ENCODE measurements at places on chromosomes 2 and 18.

DNA sequence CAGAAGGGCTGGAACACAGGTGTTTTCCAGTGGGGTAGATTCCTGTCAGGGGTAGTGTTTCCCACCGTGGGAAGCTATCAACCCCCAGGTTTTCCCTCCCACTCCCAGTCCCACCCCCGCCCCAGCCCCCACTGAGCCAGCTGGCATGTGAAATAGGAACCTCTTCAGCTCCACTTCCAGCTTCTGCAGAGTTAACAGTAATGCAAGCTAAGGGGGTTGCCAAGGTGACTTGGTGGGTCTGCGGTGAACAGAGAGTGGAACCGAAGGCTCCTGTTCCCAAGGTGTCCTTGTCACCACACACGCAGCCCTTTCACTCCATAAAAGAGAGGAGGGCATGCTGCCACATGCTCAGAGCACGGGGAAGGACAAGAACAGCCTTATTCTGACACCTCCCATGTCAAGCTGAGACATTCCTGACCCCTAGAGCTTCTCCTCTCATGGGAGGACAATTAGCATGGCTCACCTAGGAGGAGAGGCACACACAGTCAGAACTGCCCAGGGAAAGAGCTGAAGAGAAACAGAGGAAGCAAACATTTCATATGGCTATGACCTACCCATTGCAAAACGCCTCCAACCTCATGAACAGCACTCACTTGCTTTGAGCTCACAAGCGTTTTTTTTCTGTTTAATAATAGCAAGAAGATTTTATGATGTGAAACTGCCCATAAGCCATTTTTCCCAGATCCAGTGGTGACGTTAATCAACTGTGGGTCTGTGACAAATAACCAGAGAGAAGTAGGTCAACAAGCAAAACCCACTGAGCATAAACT, 39.8 kb upstream of the TBC1D8 start:
- no peak for DNase-seq

DNA sequence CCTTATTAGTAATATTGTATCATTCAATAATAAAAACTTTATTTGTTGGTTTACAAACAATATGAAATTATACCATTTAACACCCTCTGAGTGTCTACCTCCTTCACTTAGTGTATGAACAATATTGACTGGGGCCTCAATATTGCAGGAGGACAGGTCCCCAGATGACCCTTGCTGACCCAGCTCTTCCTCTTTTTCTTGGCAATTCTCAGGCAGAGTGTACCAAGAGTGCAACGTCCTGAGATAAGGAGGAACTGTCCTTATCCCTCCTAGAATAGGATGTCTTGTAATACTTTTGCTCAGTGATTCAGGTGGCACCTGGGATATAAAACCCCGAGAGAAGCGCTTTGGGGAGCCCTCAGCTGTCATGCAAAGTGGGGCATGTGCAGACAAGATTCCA, 76.8 kb downstream of the PLA2R1 start:
- no peak for DNase-seq

DNA sequence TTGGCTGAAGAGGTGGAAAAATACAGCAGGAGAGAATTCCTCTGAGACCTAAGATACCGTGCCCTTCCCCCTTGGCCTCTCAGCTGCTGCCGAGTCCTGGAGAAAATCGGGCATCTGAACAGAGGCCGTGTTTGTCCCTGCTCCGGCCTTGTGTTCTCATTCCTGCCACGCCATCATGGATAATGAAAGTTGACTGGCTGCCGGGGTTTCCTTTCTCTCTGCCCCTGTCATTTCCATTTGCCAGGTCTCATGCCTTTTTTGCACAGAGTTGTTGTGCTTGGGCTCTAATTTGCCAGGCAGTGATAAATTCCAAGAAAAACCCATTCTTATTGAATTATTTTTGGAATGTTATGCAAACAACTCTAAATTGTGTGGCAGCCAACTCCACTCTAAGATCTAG, 496.9 kb upstream of the TNP1 start:
- no peak for DNase-seq

DNA sequence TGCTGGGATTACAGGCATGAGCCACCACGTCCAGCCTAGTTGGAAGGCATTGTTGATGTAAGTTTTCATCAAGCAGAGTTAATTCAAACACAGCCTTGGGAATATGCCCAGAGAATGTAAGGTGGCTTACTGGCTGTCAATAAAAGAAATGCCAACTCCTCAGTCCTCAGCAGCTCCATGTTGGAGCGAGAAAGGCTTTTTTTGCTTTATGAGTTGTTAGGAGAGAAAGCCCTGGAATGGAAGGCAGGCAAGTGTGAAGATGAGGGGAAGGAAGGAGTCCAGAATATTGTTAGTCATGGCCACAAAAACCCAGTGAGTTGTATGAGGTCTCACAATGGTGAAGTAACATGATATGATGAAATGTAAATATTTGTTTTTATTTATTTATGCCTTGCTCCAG, 57.1 kb downstream of the MAP4K4 start:
- no peak for DNase-seq

GRCh38 chr2:149787206-149787605, 199.6 kb upstream of the MMADHC start:
- no peak for DNase-seq

- no peak for DNase-seq
Observed at GRCh38 chr2:151258121-151258520, 3.5 kb downstream of the RBM43 start.

DNA sequence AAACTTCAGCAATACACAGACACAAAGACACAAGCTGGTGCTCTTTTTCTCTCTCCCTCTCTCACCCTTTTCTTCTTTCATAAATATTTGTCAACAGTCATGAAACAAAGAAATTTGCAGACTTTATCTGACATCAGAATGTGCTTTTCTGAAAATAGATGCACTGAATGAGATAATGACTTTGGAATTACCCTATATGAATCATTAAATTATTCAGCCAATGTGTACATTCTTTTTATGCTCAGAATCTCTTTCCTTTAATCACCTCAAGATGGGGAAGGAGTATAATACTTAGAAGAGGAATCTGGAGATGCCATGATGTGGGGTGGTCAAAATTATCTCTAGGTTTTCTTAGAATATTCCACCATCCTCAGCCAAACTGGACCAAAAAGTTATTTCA, 289.9 kb downstream of the LRRTM1 start:
- DNase-seq, result no peak

GRCh38 chr2:53652131-53652530, 115.5 kb upstream of the CHAC2 start:
- DNase-seq, result no peak

DNA sequence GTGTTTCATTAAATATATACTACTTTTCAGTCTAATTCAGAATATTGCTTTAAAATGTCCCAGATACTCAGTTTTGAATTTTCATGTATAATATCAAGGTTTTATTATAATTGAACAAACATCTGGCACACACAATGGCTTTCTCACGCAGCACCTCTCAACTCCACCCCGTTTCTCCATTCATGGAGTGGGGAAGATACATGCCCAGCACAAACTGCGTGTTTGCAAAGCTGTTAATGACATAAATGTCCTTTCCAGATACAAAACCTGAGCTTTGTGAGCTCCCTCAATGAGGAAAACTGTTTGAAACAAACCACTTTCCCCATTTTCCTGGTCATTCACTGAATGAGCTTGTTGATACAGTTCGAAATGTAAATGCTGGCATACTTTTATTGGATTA, 150.3 kb upstream of the RASGRP3 start:
- DNase-seq, result peak; percentile 19

- DNase-seq, result no peak
Observed at GRCh38 chr18:8688816-8689215, 16.5 kb upstream of the MTCL1 start.

GRCh38 chr2:11746807-11747459, 501 bp downstream of the LPIN1 start:
- peak; percentile 46 for DNase-seq

- DNase-seq, result no peak
Observed at GRCh38 chr2:101831351-101831865, 133.9 kb downstream of the MAP4K4 start.

DNA sequence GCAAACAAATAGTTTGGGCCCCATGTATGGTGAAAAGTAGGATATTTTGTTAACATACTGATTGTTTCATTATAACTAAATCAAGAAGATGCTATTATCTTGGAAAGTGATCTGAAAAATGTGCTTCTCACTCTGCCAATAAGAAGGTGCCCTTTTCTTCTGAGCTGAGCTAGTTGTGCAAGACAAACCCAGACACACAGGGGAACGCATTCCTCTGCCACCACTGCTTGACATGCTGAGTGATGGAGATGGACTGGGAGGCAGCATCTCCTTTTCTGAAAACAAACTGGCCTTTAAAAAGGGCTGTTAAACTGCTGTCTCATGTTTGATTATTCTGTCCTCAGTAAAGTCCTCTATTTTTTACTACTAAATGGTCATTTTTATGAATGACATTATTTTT, 1989.9 kb upstream of the CELF4 start:
- no peak for DNase-seq

GRCh38 chr2:188245230-188245629, 46.4 kb upstream of the GULP1 start:
- no peak for DNase-seq

DNA sequence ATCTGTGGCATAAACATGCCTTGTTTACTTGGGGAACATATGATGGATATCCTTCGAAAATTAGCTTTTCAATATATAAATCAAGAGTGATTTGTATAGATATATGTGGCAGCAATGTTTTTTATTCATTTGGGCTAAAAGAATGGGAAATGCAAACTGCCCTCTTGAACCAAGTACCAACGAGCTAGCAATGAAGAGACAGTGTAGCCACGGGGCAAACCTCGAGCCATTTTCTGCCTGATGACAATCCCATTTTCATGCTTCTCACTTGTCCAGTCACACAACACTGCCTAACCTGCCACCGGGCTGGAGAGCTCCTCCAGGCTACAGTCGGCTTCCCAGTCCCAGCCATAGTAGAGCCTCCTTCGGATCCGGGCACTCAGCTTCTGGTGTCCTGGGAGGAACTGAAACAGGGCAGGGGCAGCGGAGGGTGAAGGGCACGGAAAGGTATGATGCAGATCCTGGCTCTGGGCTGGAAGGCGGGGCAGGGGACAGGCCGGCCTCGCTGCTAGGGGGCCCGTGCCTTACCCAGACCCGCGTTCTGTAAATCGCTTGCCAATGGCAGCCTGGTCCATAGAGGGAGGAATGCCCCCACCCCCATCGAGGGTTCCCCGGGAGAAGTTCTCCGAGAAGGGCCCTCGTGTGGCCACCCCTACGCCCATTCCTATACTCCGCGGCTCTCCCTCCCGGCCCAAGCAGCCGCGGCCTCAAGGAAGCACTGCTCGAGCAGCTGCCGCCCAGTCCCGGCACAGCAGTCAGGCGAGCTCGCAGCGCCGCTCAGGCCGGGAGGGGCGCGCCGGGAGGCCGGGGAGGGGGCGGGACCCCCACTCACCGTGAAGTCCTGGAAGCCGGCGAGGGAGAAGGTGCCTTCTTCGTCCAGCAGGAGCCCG, 552 bp downstream of the CNPPD1 start:
- DNase-seq, result no peak

DNA sequence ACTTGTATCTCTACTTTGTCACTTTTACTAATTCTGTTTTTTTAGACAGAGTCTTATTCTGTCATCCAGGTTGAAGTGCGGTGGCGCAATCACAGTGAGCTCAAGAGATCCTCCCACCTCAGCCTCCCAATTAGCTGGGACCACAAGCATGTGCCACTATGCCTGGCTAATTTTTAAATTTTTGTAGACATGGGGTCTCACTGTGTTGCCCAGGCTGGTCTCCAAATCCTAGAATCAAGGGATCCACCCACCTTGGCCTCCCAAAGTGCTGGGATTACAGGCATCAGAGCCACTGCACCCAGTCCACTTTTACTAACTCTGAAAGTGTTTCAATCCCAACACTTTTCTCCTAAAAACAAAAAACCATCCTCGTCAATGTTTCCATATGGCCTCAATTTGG, 94.9 kb downstream of the MALT1 start:
- no peak for DNase-seq

DNA sequence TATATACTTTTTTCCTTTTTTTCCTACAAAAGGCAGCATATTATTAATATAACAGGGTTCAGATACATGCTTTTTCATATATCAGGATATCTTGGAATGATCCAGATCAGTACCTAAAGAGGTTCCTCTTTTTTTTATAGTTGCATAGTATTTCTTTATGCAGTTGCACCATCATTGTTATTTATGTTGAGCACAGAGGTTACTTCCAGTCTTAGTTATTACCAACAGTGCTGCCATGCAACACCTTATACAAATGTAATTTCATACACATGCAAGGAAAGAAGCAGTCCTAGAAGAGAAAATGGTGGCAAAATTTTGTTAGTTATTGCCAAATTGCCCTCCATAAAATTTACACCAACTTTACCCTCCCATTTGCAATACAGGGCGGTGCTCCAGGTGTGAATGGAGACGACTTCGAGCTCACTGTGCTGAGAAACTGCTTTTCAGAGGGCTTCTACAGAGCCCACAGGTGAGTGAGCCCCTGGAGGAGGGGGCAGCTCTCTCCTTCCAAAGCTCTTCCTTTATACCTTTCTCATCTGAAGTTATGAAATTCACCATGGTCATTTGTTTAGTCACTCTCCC, 30.0 kb upstream of the KCMF1 start:
- DNase-seq, result no peak

DNA sequence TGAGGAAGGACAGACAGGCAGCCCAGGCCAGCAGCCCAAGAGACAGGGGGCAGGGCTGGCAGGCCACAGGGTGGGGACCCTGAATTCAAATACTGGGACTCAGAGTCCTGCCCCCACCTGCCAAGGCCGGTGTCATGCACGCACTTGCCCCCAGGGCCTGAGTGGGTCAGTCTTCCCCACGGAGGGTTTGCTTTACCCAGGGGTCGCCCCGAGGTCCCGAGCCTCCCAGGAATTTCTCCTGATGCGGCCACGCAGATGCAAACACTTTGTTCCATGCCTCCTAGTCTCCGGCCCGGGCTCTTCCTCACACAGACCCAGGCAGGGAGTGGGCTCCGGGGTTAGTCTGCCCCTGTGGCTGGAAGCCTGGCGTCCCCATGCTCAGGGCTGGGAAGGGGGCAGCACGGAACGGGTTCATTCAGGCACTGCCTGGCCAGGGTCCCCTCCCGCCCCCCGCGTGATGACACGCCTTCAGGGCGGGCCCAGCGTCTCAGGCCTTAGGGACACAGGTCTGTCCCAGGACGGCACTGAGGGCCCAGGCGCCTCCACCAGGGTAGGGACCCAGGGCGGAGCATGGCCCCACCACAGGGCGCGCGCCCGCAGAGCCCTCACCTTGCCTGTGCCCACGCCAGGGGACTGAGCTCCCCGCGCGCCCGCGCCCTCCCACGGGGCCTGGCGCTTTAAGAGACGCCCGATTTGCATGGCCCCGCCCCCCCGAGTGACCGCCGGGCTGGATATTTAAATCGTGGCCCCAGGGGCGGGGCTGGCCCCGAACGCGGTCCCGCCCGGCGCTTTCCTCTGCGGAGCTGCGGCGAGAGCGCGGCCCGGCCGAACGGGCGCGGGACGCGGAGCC, at the start of gene SNED1:
TSS of gene SNED1 (plus strand) at position 763 of the 850 bp plus-strand sequence. CDS start 220 bp downstream, outside the sequence.
- peak; percentile 47 for DNase-seq

DNA sequence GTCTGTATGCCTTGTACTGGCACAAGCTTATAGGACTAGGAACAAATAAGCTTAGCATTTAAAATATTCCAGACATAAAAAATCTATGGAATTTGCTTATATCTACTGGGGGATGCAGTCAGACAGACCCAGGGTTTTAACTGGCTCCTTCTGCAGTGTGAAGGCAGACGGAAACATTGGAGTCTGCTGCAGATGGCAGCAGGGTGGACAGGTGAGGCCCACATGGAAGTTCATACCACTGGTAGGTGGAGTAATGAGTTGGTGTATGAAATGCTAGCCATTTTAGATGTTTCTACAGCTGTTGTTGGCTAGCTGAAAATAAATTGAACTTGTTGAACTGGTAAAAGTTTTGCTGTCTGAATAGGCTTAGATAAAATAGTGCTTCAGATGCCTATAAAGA, 17.7 kb downstream of the SPTBN1 start:
- no peak for DNase-seq

Measured in SHP77 treated with DMSO at 0.1 percent for 48 hours (cell line).